GM04503 (cell line): ENCODE measurements at places on chromosomes 1 and 21.

DNA sequence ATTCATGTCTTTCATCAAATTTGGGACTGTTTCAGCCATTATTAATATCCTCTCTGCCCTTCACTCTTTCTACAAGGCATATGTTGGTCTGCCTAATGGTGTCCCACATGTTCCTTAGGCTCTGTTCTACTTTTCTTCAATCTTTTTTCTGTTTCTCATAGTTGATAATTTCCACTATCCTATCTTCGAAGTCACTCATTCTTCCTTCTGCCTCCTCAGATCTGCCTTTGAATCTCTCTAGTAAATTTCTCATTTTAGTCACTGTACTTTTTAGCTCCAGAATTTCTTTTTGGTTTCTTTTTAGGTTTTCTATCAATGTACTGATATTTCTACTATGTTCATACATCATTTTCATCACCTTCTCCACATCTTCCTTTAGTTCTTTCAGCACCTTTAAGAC is 20.0 kb upstream of the NIBAN1 start:
- no peak for DNase-seq

- no peak for DNase-seq
Measured at GRCh38 chr1:208151728-208152598, 92.2 kb downstream of the PLXNA2 start.

GRCh38 chr1:234452406-234452965 is 26.5 kb downstream of the TARBP1 start:
- no peak for DNase-seq

DNA sequence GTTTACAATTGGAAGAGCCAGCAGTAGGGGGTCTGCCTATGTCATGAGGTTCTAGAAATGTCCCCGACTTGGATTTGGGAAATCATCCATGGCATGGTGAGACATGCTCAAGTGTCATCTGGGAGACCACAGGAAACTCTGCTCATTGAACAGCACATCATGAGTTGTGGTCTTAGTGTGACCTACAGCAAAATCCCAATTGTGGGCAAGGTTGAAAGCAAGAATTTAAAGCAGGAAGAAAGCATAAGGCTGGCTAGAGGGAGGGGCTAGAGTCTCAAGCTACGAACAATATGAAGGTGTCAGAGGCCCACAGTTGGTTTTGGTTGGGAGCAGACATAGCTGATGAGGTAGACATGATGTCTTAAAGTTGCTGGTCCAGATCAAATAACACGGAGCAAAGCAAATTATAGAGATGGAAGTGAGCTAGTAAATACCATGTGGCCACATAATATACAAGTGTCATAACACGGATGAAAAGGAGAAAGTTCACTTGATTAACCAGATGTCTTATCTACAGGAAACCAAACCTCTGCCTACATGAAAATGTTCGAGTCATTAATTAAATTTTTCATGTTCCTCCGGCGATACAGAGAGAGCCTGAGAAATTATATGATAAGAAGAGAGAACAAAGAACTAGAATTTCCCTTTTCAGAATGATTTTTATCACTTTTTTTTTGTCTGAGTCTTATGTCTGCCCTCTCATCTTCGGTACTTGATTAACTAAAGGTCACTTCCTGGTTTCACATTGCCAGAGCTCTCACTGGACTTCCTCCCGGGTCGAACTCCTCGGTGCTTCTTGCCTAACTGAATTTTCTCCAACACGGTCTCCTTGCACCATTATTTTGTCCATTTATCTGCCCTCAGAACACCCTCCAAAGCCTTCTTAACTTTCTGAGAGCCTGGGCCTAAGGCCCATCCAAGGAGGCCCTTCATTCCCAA is 67.5 kb upstream of the DUSP10 start:
- no peak for DNase-seq

- DNase-seq = no peak
Measured at GRCh38 chr1:44326024-44326701, 28.9 kb downstream of the ERI3 start.

- no peak for DNase-seq
Measured at GRCh38 chr21:38914528-38915293, 109.0 kb downstream of the ETS2 start.

GRCh38 chr1:179818743-179819173 is 58.8 kb downstream of the TOR1AIP2 start:
- no peak for DNase-seq

GRCh38 chr1:2141025-2141424 is 53.5 kb downstream of the FAAP20 start:
- no peak for DNase-seq

DNA sequence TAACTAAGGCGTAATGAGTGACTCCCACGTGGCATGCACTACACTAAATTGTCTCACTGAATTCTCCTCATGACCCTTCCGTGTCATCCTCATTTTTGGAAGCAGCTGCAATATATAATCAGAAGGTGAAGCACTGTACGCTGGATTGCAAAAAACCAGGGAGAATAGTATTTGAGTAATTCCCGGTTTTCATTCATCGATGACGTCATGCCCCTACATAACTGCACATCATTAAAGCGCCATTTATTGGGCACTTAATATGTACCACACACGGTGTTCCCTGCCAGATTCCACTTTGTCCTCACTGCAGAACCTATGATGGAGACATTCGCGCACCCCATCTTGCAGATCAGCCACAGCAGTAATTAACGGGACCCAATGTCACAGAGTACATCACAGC is 41.0 kb downstream of the DHRS3 start:
- DNase-seq = no peak

GRCh38 chr1:10399444-10399941 is 629 bp downstream of the PGD start:
- no peak for DNase-seq

DNA sequence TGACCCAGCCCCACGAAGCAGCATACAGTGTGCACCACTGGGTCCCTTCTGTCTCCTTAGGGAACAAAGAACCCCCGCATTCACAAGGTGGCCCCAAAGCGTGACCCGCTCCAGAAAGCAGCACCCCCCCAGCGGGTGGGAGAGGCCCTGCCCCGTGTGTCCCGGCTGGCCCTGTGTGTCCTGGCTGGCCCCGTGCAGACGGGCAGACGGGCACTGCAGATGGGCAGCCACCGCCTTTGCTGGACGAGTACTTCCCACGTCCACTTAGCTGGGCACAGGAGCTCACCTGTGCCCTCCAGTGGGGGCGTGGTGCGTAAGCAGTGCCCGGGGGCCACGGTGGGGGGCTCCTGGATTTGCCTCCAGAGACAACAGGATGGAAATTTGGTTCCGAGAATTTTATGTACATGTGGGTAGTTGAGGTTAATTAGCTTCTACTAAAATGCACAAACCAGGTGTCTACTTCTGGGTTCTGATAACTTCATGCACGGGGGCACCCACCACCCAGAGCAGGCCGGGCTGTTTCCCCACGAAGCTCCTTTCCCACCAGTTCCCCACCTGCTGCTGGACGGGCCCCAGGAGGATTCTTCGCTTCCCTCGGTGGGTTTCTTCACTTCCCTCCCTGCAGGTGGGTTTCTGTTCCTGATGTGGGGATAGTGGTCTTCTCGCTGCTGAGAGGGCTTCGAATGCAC is 33.2 kb upstream of the SLC19A1 start:
- DNase-seq = no peak

GRCh38 chr1:152024223-152024622 is 12.6 kb downstream of the S100A11 start:
- no peak for DNase-seq

DNA sequence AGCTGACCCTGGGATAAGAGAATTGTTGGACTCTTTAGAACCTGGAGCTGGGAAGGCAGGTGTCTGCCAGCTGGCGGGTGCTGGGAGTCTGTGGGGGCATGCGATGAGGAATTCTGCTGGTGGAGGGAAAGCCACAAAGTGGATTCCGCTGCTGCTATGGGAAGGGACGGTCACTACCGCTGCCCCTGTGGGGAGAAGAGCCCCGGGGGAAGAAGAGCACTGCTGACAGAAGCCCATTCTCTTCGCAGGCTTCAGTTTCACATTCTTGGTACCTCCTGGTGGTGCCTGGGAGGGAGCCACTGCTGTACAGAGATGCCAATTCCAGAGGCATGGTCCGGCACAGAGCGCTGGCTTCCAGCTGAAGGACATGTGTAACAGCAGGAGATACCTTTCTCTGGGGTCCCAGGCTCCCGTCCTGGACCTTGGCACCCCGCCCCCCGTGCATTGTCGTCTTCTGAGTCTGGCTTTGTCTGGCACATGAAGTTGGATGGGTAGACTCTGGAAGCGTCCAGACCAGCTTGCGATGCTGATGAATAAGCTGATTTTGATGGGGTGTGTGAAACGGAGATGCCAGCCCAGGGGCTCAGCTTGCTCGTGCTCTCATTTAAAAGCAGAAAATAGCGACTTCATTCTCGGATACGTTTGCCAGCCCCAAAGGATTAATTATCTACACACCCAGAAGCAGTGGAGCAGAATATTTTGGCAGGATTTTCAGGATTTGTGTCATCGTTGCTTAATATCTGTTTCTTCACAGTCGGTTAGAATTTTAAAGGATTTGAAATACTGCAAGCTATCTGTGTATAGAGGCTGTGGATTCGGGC is 13.2 kb downstream of the PDXK start:
- DNase-seq = peak; percentile 64

GRCh38 chr1:217585577-217585976 is 45.3 kb downstream of the GPATCH2 start:
- no peak for DNase-seq

- DNase-seq = no peak
Measured at GRCh38 chr21:26948194-26948593, 18.7 kb downstream of the ADAMTS5 start.

DNA sequence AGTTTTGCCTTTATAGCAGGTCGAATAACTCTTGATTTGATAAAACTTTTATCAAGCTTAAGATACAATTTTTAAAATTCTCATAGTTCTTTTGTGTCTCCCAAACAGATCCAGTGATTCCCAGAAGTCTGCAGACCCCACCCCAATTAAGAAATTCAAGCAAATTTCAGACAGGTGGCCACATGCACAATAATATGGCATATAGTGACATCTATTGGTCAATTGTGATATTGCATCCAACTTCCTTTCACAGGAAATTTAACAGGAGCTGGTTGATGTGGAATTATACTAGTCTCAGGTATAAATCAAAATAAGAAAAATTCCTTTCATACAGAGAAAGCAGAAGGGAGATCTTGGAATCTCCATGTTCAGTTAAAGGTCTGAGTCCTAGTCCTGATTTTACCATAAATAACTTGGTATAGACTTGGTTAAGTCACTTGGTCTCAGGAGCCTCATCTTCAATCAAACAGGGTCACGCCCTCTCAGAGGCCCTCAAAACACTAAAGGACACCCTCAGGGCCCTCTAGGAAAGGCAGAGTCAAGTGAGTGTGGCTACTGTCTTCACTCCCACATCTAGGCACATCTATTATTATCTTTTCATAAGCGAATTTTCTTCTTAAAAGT is 24.1 kb downstream of the PIGM start:
- DNase-seq = no peak

DNA sequence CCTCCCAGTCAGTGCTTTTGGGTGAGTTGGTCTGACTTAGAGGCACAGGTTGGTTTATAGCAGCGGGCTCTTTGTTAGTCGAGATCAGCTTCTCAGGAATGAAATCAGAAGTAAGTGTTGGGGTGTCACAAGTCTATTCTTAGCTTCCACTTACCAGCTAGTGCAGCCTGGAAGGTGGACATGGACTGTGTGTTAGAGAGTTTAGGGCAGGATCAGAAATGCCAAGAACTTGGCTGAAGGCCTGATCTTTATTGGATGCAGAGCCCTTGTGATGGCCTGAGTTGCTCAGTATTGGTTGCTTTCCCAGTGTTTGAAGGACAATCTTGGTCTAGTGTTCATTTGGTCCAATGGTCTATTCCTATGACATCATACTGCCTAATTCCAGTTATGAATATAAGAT is 377.0 kb upstream of the USP24 start:
- DNase-seq = no peak

DNA sequence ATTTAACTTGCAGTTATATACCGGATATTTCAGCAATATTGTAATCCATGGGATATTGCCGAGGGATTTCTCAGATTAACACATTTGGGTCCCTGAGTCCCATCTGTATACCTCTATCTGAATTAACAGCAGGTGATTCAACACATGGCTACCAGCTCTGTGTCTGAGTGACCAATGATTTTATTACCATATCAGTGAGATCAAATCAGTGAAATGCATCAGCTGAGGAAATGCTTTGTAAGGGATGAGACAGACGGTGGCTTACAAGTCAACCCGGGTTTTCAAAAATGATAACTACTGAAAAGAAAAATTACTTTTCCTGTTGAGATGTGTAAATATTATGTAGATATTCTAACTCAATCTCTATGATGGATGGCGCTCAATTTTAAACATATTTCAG is 504.1 kb upstream of the PKN2 start:
- DNase-seq = no peak

DNA sequence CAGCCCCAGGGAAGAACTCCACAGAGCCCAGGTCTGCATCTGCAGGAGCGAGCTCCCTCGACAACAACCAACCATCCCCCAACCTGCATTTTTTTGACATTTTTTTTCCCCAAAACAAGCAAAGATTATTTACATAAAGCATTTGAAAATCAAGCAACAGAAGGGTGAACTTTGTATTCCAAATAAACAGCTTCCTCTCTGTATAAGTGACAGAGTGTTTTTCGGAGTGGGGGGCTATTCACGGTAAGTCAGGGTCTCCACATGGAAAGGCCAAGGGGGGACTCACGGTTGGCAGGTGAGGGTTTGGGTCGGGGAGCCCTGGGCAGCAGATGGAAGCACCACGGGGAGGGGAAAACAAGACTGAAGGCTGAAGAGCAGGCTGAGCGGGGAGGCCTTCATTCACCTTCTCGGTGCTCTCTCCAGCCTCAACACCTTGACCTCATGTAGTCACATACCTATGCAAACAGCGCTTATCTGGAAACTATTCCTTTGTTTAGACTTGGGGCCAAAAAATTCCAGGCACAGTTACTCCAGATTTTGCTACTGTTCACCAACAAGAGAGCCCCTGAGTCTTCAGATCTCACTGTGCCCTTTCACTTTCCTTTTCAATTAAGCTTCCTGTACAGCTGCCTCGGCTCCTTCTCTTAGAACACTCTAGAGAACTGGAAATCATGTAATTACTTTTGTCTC is 27.6 kb downstream of the C2CD2 start:
- no peak for DNase-seq

- DNase-seq = no peak
Measured at GRCh38 chr1:158002631-158003405, 9.4 kb downstream of the KIRREL1 start.

- no peak for DNase-seq
Measured at GRCh38 chr1:24206083-24206464, 19.0 kb upstream of the IFNLR1 start.

- no peak for DNase-seq
Measured at GRCh38 chr1:36463463-36463802, 751 bp downstream of the MRPS15 start.

DNA sequence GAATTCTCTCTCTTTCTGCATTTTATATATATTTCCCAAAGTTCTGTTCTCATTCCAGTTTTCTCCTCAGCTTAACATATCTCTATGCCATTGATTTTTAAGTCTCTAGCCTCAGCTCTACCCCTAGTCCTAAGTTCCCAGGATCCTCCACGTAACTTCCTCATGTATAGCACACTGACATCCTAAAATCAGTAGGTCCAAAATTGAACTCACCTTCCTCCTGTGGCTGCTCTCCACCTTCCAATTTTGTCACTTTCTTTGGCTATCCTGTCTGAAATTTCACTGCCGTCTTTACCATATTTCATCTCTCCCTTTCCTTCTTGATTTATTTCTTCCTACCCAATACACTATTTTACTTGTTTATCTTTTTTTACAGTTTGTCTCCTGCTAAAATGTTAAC is 1.5 kb downstream of the SLAMF6 start:
- no peak for DNase-seq

GRCh38 chr21:40732253-40733023 is 114.5 kb downstream of the DSCAM start:
- no peak for DNase-seq
